ENCODE measurements at places on chromosomes 4 and X.

GRCh38 chr4:15784959-15785634, 7.0 kb downstream of the CD38 start:
- no peak for DNase-seq

DNA sequence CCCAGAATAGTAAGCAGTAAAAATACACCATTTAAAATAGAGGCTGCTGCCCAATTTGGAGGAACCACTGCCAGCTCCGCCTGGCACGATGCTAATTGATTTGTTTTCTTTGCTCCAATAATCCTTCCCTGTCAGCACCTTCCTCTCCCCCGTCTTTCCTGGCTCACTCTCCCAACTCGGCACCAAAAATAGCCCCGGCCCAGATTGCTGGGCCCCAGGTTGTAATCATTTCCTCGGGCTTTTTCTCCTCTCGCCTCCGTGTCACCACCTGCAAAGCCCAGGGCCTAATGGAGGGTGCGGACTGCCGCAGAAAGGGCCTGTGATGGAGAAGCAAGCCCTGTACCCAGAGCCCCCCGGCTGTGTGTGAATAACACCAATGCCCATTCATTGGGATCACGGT, 197.6 kb upstream of the PSAPL1 start:
- no peak for DNase-seq

DNA sequence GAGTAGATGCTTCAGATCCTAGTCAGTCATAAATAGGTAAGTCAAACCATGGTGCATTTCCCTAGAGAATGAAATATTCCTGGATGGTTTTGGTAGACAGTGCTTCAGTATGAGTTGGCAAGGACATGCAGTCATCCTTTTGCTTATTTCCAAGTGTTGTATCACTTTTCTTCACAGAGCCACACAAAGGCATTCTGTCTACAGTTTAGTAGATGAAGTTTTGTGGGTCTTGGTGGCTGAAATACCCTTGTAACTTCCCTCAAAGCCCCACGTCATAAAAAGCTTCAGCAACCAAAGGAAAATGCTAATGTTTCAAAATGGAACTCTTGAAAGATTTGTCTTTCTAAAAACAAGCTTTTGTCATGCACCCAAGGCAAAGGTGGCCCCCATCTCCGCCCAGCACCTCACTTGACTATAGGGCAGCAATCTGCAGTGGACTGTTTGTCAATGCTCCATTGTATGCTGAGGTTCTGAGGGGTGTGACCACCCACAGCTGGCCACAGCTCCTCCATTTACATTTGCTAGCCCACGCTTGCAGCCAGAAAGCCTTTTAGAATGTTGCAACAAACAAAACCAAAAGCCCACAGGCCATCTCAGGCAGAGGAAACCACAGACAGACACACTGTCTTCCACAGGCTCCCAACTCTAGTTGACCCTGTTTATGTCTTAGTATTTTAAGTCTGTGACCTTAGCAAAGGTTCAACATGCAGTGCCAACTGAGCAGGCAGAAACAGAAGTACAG, 87.1 kb upstream of the FAM9C start:
- no peak for DNase-seq

DNA sequence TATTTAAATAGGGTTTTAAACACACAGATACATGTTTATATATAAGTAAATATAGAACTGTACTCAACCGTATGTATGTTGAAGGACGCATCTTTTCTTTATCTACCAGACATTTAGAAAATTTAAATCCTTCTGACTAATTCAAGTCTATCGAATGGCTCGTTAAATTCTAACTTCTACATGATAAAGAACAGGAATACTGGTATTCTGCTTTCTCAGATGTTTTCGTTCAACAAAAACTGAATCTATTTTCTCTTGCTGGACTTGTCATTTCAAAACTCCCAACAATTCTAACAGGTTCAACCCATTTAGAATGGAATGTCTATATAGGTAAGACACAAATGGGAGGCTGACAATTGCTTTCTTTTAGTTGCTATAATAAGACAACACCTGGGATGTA, 978.3 kb upstream of the ADGRL3 start:
- DNase-seq, result no peak

- DNase-seq, result no peak
These were observed 1667.9 kb upstream of the PCDH7 start for GRCh38 chr4:29052266-29052665.

DNA sequence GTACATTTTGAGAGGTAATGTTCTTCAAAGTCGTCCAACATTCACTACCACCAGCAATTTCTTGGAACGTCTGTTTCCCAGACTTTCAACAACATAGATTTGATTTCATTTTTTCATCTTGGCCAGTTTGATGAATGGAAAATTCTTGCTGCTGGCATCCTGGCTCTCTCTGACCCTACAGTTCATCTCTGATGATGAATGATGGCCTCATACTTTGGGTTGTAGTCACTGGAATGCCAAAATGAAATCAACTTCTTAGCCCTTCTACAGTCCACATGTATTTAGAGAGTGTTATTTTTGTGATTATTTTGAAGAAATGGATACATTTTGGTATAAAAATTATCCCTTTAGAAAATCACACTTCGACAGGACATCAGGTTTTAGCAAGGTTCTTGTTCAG, 8.8 kb downstream of the CHST7 start:
- no peak for DNase-seq

- DNase-seq, result no peak
These were observed 69.2 kb upstream of the PLS3 start for GRCh38 chrX:115491766-115492165.

DNA sequence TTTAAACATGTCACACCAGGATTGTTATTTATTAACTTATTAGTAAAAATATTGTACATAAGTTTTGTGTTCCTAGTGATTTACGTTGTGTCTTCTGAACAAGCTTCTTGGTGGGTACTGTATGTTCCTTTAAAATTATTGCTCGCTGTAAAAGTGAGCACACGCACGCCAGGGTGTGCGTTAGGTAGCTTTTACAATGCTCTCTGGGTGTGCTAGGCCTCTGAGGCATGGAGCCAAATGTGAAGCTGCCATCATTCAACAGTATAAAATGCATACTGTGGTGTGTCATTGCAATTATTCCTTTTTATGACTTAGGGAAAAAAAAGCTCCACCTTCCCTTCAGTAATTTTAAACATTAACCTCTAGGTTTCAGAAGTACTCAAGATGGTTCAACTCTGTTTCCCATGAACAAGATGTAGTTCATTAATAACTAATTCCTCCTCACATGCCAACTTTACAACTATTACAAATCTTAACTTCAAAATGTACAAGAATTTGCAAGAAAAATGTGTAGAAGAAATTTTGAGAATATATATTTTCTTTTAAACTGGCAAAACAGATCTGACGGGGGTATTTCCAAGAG, 42.4 kb downstream of the ATOH1 start:
- no peak for DNase-seq

DNA sequence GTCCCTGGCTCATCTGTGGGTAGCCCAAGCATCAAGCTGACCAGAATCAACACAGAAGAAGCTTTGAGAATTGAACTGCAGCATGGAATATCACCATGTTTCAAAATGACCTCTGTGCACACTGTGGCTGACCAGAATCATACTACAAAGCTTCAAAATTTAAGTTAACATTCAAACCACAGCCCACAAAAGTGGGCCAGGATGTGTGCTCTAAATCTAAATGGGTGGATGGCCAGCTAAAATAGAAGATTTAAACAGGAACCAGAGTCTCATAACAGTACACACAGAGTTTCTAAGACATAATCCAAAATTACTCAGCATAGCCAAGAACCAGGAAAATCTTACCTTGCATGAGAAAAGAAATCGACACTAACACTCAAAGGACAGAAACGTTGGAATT, 46.1 kb downstream of the KLF3 start:
- DNase-seq, result no peak

DNA sequence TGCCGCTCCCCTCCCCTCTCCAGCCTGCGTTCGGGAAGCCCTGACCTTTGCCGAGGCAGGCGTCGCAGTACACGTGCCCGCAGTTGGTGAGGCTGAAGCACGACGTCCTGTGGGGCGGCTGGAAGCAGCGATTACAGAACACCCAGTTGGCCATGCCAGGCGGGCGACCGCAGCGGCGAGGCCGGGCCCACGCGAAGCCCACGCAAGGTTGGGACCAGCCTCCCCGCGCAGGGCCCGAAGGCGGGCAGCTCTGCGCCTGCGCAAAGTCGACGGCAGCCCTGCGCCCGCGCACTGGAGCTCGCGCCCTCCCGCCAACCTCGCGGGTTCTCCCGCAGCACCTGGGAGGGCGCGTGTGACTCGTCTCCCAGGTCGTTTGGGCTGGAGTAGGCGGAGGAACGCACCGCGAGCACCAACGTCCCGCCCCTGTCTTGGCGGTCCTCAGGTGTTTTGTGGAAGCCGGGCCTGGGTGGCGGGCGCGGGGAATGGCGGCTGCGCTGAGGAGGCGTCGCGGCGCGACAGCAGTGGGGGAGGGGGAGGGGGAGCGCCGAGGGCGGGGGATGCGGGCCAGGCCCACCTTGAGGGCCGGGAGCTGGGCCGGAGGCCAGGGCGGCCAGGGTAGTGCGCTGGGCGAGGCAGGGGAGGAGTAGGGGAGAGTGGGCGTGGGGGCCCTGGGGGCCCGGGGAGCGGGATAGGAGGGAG, at the start of gene RNF212:
Gene RNF212 (minus strand): TSS at position 254 of the 699 bp plus-strand sequence. CDS start 100 bp downstream, at position 154.
- no peak for DNase-seq

DNA sequence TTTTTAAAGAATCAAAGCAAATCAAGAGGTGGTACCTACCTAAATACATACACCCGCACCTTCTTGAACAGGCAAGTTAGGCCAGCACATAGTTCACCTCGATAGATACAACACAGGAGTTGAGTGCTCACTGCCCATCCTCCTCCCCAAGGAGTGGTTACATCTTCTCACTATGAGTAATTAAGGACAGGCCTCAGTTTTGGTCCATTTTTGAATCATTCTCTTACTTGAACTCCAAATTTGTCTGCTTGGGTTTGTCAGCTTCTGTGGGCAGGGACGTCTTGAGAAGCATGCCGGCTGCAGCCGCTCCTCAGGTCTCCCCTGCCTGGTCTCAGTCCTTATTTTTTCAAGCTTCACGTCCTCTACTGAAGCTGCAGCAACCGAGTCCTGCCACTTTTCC, 190.6 kb upstream of the RBPJ start:
- DNase-seq, result no peak

- no peak for DNase-seq
These were observed 53.2 kb downstream of the CPLX1 start for GRCh38 chr4:772776-773175.

DNA sequence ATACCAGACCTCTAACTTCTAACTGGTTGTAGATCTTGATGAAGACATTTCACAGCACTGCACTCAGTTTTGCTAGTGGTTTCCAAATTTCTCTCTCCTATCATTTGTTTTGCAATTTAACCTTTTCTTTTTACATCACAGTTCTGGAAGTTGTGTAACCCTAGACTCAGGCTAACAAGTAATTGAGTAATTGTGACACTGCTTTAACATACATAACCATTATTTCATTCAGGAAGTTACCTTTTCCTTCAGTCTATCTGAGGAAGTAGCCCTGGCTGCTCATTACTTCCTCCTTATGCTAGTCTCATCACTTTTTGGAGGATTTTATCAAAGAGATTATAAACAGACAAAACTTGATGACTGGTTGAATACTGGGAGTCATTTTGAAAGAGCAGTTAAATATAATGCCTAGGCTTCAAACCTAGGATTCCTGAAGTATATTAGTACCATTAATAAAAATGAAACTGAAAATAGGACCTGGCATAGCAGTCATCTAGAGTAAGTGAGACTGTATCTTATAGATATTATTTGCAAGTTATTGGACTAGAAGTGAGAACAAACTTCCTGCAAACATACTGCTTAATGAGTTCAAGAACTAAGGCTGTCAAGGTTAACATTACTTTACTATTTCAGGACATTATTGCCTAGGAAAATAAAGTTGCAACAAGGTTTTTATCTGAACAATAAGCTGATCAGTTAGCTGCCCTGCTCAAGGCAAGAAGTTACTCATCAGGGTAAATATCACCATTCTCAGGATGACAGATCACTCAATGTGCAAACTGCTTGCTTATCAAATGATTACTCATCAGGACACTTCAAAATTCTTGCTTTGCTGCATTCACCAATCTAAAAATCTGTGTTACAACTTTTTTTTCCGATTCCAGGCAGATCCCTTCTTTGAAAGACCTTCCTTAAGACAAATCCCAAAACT, 25.6 kb upstream of the TEX13C start:
- no peak for DNase-seq

GRCh38 chr4:548976-549375, 27.1 kb downstream of the TMEM271 start:
- no peak for DNase-seq

DNA sequence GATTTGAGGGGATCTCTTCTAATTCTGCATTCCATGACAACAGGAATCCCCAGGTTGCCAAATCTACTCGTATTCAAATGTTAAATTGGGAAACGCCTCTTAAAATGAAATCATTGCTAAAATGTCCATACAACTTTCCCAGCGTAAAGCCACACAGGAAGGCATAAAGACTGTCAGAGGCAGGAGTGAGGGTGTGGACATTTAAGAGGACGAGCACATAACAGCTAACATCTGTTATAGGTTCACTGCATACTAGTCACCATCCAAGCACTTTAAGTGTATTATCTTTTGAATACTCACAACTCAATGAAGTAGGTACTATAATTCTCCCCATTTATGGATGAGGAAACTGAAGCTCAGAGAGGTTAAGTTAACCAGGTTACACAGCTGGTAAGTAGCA, 35.6 kb downstream of the ATG4A start:
- no peak for DNase-seq

Data from DMS 273 treated with DMSO at 0.1 percent for 48 hours (cell line).